Globus pallidus (tissue), 1 donor: ENCODE measurements at places on chromosomes 5 and 9.
A peak's percentile ranks its signal among the peaks of the same experiment; 100 is the strongest.

GRCh38 chr9:30116673-30117217 lies 2267.7 kb upstream of the ACO1 start:
- DNase-seq = no peak

GRCh38 chr9:73230251-73230650 lies 78.6 kb downstream of the ANXA1 start:
- no peak for DNase-seq

DNA sequence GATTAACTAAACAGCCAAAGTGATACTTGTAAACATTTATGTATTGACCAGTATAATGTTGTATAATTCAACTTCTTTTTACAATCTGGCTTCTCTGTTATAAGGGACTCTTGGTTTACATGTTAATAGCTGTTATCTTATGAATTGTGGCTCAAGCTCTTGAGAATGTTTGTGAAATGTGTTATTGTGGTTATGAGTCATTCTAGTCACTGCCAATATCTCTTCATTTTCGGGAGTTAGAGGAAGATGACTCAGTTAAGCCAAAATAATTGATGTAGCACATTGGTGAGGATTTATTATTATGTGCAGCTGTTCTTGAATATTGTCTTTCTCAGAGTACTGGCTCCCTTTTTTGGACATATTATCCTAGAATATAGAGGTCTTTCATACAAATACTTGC lies 655.2 kb upstream of the RIOK2 start:
- no peak for DNase-seq

DNA sequence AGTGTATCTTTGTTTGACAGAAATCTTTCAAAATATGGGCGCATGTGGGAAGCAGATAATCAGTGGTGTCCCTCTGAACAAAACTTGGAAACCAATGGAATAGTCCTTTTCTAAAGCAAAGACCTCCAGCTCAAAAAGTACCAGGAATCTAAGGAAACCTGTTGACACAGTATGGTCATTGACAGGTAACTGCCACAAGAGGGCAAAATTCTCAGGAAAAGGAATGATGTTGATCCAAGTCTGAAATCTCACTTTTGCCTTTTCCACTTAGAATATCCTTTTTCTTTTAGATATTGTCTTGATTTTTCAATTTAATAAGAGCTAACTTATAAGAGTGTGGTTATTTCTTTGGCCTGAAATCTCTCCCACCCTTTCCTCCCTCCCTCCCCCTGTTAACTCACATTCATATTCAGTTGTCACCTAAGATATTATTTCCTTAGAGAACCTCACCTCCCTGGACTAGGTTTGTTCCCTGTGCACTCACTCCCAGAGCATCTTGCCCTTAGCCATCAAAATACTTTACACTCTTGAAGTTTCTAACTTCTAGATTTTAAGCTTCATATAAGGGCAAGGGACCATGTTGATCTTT lies 59.0 kb upstream of the BARX1 start:
- no peak for DNase-seq

DNA sequence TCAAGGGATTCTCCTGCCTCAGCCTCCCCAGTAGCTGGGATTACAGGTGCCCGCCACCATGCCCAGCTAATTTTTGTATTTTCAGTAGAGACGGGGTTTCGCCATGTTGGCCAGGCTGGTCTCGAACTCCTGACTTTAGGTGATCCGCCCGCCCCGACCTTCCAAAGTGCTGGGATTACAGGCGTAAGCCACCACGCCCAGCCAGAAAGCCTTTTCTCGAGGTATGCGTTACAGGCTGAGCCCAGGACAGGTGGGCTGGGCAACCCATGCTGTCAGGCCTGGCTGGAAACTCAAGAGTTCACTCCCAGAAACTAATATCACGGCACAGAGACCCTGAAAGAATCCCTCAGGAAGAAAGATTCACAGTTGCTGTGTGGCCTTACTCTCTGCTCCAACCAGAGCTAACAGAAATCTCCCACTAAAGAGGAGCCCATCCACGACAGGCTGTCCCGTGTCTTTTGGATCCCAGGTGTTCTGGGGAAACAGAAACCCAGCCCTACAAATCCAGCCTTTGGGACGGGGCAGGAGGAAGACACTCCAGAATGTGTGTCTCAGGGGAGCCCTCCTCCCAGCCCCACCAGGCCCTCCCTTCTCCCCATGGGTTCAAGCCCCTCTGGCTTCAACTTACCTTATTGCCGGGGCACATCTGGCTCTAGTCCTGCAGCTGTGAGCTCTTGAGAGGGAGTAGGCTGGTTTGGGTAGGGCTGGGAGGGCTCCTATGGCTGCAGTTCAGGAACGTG lies 400 bp downstream of the TIFAB start:
- DNase-seq = no peak

DNA sequence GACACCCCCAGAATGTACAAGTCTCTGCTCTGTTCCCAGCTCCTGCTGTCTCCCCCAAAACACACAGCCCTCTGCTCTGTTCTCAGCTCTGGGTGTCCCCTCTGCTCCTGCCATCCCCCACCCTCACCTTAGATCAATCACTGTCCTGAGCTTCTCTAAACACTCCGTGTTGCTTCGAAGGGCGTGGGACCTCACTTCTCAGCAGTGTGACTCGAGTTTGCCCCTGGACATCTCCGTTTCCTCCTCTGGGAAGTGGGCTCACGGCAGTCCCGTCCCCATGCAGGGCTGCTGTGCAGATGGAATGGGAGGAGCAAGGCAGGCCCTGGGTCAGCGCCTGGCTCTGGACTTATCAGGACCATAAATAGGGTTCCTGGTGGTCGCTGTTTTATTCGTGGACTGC lies 98.0 kb upstream of the RAPGEF1 start:
- DNase-seq = no peak

GRCh38 chr9:70419556-70420440 lies 5.3 kb upstream of the KLF9 start:
- peak; percentile 89 for DNase-seq

- no peak for DNase-seq
These were observed 224.9 kb downstream of the SNX18 start for GRCh38 chr5:54742417-54742891.

- no peak for DNase-seq
These were observed 151.7 kb upstream of the POU5F2 start for GRCh38 chr5:93893075-93893474.

DNA sequence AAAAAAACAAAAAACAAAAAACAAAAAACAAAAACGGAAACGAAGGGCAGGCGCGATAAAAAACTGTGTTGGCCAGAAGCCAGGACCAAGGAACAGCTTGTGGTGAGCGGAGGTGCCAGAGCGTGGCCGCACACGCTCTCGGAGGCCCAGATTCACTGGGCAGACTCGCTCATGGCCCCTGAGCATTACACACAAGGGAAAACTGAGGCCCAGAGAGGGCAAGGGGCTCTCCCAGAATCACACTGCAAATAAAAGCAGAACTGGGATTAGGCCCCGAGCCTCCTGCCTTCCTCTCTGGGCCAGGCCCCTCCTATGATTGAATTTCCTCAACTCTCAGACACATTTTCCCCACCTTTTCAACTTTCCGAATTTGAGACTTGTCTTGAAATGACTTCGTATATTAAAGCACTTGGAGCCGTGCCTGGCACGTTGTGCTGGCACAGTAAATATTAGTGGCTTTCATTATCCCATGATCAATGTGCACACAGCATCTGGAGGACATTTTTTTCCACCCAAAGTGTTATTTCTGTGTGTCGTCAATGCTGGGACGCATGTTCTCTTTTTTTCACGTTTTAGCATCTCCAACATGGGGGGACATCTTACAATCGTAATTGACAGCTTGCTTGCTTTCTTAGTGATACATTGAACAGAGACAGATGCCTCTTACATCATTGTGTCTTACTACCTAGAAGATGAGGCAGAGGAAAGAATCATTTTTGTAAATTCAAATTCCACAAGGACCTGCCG lies 7.4 kb downstream of the FIBCD1 start:
- DNase-seq = no peak

- no peak for DNase-seq
These were observed 443.5 kb upstream of the CDH6 start for GRCh38 chr5:30749971-30750370.

DNA sequence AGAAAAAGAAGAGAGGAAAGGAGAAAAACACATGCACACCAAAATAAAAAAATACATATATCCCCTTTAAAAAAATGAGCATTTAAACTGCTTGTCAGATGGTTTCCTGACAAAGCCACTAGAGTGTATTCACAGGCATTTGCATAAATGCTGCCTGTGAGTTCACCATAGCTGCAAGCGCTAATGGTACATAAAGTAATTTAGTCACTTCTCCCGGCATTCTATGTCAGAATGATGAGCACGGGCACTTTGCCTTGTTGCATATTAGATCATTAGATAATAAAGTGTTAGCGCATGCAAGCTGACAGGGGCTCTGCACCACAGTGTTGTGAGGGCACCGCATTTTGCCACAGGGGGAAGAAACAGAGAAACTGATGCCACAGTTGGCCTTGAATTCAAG lies 280.6 kb downstream of the EBF1 start:
- DNase-seq = no peak

GRCh38 chr9:89457376-89457855 lies 40.5 kb downstream of the SEMA4D start:
- no peak for DNase-seq

DNA sequence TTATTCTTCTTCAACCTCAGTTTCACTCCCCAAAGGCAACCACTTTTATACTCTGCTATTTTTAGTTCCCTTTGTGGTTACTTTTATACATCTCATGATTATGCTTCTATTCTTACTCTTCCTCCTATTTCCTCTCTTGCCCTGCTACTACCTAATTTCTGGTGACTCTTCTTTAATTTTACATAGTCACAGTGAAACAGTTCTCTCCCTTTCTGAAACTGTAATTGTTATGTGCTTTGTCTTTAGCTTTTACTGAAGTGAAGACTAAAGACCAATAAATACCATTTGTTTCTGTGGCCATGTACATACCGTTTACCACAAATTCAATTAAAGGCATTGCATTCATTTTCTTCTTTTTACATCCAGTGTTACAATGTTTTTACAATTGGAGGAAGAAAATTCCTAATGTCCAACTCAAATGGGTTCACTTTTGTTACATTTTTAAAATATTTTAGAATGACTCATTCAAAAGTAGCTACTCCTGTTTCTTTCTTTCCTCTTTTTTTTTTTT lies 410.6 kb downstream of the PSAT1 start:
- no peak for DNase-seq

- DNase-seq = peak; percentile 89
These were observed 210.2 kb upstream of the ACTBL2 start for GRCh38 chr5:57692582-57693487.

DNA sequence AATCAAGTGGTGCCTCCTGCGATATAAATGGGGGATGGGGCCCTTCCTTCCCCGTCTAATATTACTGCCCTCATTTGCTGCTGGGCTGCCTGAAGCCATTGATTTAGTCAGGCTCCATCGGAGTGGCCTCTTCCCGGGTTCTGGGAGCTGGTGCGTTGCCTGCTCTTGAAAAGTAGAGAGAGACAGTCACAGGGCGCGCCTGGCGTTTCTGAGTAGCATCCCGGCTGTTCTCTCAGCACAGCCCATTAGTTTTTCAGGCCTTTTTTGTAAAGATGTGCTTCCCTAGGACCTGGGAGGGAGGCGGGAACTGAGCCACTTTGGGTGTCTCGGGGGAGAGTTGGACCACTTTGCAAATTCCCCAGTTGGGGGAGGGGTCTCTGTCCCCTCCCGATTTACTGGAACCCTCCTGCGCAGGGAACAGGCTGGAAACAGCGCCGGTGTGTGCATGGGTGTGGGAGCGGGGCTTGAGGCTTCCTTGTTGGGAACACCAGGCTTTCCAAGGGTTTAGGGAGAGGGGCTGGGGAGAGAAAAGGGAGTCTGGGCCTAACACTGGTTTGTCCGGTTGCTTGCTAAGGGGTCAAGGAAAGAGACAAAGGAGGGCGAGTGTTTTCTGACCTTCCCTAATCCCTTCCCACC lies 4.7 kb downstream of the PRDM6 start:
- DNase-seq = no peak

DNA sequence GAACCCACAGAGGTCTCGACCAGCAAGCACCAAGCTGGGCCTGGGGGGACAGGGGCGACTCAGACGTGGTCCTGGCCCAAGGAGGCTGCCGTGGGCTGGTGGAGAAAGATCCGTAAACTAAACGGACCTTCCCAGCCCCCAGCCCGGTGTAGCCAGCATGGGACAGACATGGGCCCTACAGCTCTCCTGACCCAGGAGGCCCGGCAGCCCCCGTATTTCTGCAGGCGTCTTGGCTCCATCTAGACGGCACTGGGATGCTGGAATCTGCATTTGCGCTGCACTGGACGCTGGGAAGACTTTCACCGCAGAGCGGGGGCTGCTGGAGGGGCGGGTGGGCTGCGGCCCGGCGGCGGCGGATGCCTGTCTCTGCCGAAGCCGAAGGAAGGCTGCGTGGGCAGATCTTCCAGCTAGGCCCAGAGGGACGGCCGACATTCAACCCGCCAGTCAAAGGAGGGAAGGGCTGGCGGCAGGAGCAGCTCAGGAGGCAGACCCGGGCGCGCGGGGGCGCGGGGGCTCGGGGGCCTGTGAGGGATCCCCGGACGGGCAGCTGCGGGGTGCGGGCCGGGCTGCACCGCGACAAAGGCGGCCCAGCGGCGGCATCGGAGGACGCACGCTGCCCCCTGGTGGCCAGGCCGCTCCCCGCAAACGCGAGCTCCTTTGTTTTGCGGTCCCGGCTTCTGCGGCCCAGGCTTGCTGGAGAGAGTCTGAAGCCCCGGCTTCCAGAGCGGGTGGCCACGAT lies 266.2 kb downstream of the NSG2 start:
- DNase-seq = peak; percentile 51

GRCh38 chr9:100668024-100668423 lies 90.1 kb downstream of the CAVIN4 start:
- no peak for DNase-seq

GRCh38 chr9:34580358-34580757 lies 9.2 kb downstream of the CNTFR start:
- DNase-seq = no peak

DNA sequence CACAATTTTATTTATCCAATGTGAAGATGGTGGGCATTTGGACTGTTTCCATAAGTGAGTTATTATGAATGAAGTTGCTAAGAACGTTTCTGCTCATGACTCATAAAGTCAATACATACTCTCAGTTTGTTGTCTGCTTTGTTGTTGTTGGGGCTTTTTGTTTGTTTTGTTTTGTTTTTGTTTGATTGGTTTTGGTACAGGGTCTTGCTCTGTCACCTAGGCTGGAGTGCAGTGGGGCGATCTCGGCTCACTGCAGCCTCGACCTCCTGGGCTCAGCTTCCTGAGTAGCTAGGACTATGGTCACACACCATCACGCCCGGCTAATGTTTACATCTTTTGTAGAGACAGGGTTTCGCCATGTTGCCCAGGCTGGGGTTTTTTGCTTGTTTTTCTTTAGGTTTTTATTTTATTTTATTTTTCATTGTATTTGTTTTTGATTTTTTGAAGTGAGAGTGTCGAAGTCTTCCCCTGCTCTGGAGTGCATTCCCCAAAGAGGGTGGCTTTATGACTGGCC lies 18.0 kb downstream of the TRIM7 start:
- no peak for DNase-seq

DNA sequence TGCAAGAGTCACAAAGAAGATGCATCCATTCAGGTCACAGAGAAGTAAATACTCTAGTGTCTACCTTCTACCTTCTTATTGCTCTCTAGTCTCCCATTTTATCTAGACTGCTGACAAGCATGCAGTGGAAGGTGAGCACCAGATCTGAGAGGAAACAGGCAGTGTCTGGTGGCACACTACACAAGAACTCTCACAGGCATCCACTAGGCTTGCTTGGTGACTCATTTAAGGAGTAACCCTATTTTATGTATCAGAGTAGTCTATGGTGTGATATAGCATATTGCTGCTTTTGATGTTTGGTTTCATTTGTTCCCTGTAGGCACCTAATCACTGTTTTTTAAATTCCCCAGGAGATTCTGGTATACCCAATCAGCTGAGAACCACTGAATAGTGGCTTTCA lies 1.6 kb upstream of the THBS4 start:
- no peak for DNase-seq

- no peak for DNase-seq
These were observed 105.1 kb downstream of the DEPDC1B start for GRCh38 chr5:60594715-60595477.
